Right forelimb (tissue), 1 donor: ENCODE measurements at places on chromosomes 4 and X.

DNA sequence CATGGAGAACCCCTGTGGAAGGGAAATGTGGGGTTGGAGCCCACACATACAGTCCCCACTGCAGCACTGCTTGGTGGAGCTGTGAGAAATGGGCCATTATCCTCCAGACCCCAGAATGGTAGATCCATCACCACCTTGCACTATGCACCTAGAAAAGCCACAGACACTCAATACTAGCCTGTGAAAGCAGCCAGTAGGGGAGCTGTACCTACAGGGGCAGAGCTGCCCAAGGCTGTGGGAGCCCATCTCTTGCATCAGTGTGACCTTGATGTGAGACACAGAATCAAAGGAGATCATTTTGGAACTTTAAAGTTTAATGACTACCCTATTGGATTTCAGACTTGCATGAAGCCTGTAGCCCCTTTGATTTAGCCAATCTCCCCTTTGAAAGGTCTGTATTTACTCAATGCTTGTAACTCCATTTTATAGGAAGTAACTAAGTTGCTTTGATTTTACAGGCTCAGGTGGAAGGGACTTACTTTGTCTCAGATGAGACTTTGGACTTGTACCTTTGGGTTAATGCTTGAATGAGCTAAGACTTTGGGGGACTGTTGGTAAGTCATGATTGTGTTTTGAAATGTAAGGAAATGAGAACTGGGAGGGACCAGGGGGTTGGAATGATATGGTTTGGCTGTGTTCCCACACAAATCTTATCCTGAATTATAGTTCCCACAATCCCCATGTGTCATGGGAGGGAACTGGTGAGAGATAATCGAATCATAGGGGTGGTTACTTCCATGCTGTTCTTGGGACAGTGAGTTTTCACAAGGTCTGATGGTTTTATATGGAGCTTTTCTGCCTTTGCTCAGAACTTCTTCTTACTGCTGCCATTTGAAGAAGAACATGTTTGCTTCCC is 352.6 kb downstream of the INPP4B start:
- DNase-seq, result no peak

DNA sequence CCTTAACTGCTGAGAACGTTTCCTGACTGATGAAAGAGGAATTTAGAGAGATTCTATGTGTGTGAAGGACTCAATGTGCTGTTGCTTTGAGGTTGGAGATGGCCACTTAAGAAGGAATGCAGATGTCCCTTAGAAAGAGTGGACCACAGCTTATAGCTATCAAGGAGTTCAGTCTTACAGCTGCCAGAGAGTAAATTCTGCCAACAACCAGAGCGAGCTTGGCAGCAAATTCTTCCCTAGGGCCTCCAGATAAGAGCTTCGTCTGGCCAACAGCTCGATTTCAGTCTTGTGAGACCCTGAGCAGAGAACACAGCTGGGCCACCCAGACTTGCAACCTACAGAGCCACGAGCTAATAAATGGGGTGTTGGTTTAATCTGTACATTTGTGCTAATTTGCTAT is 21.8 kb downstream of the MID1 start:
- no peak for DNase-seq

DNA sequence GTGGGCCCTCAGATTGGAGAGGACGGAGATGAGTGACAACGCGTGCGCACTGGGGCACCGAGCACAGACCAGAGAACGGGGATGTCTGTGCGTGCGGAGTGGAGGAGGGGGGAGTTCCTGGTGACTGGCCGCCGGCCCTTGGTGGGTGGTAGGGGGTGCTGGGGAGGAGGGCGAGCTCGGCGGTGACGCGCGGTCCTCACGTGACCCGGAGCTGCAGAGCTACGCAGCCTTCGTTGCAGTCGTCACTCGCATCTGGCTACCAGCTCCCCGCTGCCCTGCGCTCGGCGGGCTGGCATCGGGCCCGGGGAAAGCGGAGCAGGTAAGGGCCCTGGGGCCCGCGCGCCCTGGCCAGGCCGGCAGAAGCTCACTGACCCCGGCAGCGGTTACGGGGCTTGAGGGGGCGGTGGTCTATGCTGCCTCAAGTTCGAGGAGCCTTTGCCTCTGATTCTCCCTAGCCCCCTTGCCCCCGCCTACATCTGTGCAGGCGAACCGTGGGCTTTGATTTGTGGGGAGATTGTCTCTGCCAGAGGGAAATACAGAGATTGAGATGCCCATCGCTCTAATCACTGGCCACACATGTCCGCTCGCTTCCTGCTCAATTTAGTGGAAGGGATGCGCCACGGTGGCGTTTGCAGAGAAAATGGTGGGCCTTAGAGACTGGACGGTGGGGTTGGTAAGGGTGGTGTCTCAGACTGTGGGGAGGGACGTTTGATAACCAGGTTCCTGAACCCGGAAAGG is at the start of gene ARMCX4:
Gene ARMCX4, plus strand, starts transcription at position 245 of the 738 bp plus-strand sequence. CDS start 3,134 bp downstream, outside the sequence.
- peak; percentile 79 for DNase-seq

- DNase-seq, result no peak
Measured at GRCh38 chr4:168887809-168888208, 122.2 kb downstream of the CBR4 start.

- DNase-seq, result no peak
Measured at GRCh38 chrX:113289503-113289902, 448.9 kb upstream of the AMOT start.

GRCh38 chrX:108216919-108217571 is 125.5 kb downstream of the ATG4A start:
- DNase-seq, result no peak

- no peak for DNase-seq
Measured at GRCh38 chrX:64093761-64094160, 111.7 kb downstream of the AMER1 start.

- no peak for DNase-seq
Measured at GRCh38 chrX:40174001-40174853, 76.5 kb upstream of the BCOR start.

GRCh38 chrX:129719931-129720530 is 18.7 kb upstream of the XPNPEP2 start:
- DNase-seq, result no peak

GRCh38 chr4:38045289-38045988 is 85.2 kb downstream of the PTTG2 start:
- DNase-seq, result no peak

DNA sequence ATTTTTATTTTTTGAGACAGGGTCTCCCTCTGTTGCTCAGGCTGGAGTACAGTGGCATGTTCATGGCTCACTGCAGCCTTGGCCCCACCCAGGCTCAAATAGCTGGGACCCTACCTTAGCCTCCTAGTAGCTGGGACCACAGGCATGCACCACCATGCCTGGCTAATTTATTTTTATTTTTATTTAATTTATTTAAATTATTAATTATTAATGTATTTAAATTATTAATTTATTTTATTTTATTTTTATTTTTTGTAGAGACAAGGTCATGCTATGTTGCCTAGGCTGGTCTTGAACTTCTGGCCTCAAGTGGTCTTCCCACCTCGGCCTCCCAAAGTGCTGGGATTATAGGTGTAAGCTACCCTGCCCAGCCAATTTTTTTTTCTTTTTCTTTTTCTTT is 69.3 kb downstream of the EGF start:
- DNase-seq, result no peak

DNA sequence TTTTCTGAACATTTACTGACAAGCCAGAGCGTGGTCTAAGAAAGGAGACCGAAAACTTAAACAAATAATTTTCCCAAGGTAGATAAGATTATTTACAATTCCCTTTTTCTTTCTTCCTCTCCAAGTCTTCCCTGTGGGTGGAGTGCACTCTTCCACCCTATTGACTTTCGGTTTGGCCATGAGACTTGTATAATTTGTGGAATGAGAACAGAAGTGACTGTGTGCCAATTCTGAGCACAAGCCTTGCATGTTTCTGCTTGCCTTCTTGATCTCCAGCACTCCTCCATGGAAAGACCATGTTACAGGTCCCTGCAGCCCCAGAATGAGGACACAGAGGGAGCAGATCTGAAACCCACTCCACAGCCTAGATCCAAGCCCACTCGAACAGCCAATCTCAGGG is 150.0 kb upstream of the HPGD start:
- no peak for DNase-seq

- no peak for DNase-seq
Measured at GRCh38 chr4:143246977-143247376, 62.3 kb downstream of the USP38 start.

DNA sequence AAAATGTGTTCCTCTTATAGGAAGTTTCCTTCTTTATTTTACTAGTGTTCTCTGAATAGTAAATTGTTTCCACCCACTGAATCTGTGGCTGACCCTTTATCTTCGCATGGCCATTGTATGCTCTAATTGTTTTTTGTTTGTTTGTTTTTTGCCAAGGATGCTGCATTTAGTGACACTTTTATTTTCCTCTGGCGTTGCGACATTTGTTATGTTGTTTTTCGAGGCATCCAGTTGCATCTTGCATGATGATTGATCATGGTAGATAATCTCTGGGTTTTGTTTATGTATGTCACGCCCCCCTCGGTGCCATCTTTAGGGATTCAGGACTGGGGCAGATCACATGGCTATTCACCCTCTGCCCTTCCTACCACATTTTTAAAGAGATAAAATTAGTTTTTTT is 2.2 kb downstream of the NMU start:
- DNase-seq, result no peak

- no peak for DNase-seq
Measured at GRCh38 chr4:11341337-11342043, 87.2 kb downstream of the HS3ST1 start.

DNA sequence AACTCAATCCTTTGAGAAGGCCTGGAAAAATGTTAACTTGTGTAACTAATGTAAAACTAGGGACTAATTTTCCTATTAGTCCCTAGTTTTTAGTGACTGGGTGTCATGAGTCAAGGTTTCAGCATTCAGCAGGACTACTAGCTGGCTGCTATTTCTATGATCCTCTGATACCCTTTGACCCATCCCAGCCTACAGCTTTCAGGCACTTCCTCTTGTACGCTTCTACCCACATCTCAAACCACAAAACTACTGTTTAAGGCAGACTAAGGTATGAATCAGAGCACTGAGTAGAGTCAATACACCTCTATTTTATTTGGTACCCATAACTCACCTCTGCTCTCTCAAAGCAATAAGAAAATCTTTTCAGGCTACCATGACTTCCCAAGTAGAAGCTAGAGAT is 809.6 kb downstream of the PDHA2 start:
- no peak for DNase-seq

DNA sequence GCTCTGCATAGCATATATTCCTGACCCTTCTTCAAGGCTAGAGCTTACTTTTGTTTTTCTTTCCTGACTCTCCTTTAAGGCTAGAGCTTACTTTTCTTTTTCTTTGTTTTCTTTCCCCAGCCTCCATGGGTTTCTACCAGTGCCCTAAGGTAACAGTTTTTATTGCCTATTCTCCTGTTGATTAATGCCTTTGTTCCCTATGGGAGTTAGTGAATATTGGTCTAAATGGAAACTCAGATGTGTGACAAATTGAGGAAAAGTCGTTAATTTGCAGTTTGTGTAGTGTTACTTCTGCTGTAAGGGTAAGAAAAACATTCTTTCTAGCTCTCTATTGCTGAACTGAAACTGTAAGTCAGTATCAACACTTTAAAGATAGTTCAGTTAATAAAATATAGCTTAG is 358.7 kb downstream of the IL15 start:
- DNase-seq, result no peak

GRCh38 chr4:8817096-8817812 is 54.4 kb downstream of the HMX1 start:
- DNase-seq, result peak; percentile 17

GRCh38 chrX:153640736-153641575 is 6.0 kb upstream of the DUSP9 start:
- DNase-seq, result no peak

DNA sequence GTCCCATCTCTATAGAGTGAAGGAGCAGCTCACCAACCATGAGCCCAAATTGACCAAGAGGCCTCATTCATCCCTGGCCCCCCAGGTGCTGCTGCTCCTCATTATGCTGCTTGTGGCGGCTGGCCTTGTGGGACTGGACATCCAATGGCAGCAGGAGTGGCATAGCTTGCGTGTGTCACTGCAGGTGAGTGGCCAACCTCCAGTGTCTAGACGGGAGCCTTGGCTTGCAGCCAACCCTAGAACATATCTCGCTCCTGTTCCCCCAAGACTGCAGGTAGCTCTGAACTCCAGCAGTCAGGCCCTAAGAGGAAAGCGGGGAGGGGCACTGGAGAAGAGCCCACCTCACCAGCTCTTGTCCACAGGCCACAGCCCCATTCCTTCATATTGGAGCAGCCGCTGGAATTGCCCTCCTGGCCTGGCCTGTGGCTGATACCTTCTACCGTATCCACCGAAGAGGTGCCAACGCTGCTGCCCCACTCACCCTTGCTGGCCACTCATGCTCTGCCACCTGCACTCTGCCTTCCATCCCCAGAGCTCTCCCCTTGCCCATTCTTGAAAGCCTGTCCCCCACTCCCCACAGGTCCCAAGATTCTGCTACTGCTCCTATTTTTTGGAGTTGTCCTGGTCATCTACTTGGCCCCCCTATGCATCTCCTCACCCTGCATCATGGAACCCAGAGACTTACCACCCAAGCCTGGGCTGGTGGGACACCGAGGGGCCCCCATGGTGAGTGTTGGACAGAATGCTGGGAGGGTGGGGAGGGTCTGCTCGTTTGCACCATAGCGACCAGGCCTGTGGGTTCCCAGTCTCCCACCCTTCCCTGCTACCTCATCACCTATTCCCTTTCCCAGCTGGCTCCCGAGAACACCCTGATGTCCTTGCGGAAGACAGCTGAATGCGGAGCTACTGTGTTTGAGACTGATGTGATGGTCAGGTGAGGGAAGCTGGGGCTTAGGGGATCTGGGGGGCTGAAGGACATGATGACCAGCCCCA is 3.5 kb downstream of the GDPD2 start:
- DNase-seq, result no peak

- no peak for DNase-seq
Measured at GRCh38 chr4:145340071-145340675, 141.5 kb upstream of the SMAD1 start.

DNA sequence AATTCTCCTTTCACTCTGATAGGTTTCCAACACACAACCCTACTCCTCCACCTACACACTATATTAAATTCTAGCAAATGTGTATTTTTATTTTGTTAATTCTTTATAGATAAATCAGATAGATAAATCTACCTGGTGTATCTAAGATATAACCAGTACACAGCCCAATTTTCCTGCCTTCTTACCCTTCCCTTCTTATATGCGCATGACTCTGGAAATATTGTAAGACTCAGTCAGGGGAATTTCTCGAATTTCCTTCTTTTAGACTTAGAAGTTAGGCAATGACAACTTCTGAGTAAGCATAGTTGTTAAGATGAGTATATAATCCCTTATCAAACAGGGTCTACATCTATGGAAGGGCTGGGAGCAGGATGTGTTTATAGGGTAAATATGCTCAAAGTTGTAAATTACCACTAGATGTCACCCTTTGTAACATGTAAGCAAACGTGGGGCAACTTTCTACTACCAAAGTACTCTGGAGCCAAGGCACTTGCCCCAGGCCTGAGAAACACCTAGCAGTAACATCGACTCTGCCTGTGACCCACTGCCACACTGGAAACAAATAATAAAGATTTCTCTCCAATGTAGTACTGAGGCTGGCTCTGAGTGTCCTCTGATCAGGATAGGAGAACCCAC is 444.7 kb downstream of the IQCM start:
- DNase-seq, result no peak

DNA sequence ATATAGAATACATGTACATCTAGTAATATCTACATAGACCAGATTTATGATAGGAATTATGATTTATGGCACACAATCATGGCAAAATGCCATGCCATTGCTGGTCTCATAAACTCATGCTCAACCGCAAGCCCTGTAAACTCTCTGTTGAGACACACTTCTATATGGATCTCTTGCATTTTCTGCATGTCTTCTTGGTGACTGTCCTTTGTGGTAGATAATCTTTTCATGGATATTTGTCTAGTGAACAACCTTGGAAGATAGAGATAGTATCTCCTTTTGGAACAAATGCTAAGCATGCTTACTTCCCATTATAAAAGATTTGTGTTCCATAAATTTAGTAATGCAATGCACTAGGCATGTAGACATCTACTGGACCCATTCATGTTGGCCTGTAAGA is 328.0 kb downstream of the NAF1 start:
- DNase-seq, result no peak
